Aorta (tissue), 5 donors: ENCODE measurements at places on chromosomes 5 and 9.

DNA sequence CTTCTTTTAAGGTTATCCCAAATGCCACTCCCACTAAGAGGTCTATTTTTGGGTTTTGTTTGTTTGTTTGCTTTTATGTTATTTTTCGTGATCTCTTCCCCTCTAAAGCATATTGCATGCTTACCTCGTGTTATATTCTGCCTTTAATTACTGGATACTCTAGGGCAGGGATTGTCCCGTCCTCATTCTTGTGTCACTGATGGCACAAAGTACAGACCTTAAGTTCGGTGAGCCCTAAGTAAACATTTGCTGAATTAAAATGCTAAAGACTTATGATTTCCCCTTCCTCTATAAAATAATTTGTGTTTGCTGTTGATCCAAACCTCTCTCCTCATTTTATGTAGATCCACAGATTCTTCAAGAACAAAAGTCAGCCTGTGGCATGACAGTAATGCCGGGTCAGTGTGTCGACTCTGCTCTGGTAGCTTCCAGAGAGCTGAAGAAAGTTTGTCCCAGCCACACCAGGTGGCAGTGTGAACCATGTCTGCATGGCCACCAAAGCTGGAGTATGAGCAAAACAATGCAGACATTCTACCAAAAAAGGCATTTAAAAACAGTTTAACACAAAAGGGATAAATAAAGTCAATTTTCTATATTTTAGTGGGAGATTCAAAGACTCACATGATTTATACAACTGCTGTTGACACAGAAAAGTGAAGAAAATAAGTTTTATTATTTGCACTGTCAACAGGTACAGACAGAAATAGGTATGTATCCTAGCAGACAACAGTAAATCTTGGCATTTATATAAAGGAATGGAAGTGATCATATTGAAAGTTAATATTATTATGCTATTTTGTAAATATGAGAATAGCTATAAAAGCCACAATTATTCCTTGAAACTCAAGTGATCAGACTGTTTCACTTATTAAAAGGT, 17.9 kb upstream of the POC5 start:
- DNase-seq = no peak

- DNase-seq = no peak
Measured at GRCh38 chr9:8237096-8237495, 437.5 kb upstream of the DMAC1 start.

DNA sequence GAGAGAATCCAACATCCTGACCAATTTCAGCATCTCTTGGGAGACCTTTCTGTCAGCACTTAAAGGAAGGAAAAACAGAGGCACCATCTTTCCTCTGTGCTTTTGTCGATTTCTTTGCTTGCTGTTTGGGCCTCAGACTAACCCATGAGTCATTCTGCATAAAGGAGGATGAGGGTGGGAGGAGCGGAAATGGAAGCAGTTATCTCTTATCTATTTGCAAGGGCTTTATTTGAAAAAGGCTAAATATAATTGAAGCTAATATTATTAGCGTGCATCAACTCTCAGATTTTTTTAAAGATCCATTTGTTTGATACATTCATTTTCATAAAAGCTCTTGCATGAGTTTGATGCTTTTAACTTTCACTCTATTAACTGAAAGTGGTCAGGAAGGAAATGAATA, 72.9 kb downstream of the ZNF622 start:
- DNase-seq = no peak

DNA sequence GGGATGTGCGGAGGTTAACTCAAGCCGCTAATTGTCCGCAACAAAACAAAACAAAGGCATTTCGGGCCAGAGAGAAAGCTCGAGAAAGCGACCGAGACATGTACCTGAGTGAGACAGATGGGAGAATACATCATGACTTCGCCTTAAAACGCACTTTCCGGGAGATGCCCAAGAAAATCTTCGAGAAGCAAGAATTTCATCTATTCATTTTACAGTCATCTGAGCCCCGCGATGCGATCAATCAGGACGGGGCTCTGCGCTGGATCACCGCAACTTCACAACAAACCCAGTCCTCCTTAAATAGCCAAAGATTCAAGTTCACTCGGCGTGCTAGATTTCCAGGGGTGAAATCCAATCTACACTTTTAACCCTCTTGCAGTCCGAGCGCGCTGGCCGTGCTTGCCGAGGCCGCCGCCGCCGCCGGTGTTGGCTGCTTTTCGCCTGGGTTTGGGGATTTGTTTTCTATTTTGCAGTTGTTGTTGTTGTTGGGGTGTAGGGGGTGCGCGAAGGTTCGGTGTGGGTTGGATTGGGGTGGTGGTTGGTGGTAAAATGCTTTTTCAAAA, 482 bp downstream of the NFIB start:
- DNase-seq = no peak

GRCh38 chr9:125912667-125913066, 165.5 kb downstream of the PBX3 start:
- DNase-seq = no peak

DNA sequence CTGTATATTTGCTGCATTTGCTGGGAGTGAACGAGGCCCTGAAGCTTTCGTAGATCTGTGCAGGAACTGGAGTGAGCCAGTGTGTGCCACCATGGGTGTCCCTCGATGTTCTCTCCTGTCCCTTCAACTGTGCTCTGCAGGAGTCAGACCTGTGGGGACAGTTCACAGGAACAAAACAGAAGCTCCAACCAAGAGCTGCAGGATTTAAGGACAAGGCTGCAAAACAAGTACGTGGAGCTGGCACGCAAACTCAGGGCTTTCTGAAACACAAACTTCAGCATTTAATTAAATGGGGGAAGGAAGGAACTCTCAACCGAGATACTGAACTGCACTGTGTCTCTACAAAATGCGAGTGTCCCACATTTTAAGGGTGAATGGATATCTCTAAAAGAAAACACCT, 24.2 kb downstream of the BASP1 start:
- no peak for DNase-seq

DNA sequence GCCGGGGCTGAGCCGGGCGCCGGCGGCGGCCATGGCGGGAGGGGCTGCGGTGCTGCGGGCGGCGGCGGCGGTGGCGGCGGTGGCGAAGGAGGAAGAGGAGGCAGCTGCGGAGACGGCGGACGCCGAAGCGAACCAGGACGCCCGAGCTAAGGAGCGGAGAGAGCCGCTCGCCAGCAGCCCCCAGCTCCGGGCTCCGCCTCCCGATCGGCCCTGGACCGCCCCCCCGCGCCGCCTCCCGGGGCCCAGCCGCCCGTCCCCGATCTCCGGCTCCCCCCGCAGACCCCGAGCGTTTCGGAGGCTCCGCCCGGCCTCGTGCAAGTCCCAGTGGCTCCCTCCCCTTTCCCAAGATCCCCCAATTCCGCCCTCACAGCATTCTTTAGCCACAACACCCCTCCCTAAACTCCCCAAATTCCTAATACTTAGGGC, at the start of gene ASTN2:
ASTN2 (minus strand) TSS at position 152 of the 426 bp plus-strand sequence; CDS start at position 33, 119 bp downstream.
- peak; percentile 47 for DNase-seq
